ENCODE measurements at places on chromosomes 1 and 21.

DNA sequence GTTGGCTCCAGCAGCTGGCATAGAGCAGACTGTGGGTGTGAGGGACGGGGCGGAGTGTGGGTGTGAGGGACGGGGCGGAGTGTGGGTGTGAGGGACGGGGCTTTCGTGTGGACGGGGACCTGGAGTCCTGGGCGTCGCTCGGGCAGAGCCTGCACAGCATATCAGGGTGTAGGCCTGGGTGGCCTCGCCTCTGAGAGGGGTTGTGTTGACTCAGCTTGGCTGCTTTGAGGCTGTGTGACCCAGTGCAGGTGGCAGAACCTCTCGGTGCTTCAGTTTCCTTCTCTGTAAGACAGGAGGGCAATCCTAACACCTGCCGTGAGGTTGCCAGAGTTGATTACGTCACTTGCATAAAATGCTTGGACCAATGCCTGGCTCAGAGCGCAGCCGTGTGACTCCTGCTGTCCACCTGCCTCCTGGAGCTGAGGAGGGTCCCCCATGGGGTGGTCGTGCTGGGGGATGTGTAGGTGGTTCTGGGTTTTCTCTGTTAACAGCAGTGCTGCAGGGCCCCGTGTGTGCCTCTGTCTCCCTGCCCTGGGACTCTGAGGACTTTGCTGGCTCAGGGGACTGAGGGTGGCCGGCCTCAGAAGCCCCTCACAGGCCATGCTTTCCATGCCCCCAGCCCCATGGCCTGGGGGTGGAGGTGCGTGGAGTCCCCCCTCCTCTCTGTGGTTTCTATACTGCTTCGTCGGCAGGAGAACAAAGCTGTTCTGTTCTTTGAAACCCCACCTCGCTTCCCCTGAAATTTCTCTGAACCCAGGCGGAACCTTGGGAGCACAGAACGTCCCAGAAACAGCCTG, 15.4 kb downstream of the PDXK start:
- DNase-seq: peak; percentile 51

- DNase-seq: peak; percentile 29
These were observed 75.3 kb upstream of the PALMD start for GRCh38 chr1:99570486-99571089.

DNA sequence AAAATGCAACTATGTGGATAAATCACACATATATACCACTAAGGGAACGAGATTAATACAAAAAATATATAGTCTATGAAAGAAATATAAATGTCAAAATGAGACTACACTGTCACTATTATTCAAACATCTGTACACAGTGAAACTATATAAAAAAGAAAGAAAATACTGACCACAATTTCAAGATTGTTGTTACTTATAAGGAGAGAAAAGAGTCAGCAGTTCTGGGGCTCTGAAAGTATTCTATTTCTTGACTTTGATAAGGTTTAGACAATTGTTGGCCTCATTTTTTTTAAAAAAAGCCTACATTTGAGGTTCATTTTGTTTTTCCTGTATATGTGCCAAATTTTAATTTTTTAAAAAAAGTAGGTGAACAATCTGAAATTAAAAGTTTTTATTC, 319.3 kb upstream of the CHRM3 start:
- no peak for DNase-seq

GRCh38 chr1:28417441-28417922, 47.9 kb downstream of the PHACTR4 start:
- DNase-seq: peak; percentile 72

DNA sequence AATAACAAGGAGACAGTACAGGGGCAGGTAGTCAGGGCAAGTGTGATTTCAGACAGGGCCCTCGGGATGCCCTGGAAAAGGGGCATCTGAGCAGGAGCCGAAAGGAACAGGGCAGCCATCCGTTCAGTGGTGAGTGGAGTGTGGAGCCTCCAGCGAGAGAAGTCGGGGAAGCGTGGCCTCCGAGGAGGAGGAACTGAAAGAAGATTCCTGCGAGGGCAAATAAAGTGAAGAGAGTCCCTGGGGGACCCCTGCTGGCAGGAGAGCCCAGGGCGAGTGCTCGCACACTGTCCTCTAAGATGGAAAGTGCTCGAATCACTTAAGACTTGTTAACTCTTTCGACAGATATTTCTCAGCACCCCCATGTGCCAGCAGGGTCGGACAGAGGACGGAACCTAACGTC, 3.5 kb upstream of the UTS2 start:
- DNase-seq: no peak

- DNase-seq: peak; percentile 39
These were observed 222.5 kb downstream of the SLC45A1 start for GRCh38 chr1:8540261-8540941.

DNA sequence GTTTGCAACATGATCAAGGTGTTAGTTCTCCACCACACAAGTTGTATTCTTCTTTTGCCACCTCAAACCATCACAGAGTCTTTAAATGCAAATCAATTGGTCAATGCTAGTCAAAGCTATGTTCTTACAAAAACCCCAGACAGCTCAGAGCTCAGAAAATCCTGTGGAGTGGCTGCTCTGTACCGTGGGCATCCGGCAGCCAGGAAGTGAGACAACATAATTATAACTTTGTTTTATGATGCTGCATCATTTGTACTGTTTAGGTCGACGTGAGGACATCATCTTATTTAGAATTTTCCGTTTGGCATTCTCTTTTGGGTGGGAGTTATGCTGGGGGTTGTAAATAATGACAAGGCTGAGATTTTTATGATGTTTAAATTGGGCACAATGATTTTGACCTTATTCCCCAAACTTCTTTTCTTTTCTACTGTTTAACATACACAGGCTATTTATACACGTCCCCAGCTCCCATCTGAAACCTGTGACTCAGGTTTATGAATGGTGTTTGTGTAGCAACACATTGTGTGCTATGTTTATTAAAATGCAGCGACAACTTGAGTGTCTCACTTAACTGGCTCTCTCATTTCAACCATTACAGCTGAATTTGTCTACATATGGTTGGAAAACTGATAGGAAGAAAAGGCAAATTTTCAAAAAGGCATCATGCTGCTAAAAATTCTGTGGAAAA, 124.0 kb downstream of the CNIH3 start:
- DNase-seq: no peak

DNA sequence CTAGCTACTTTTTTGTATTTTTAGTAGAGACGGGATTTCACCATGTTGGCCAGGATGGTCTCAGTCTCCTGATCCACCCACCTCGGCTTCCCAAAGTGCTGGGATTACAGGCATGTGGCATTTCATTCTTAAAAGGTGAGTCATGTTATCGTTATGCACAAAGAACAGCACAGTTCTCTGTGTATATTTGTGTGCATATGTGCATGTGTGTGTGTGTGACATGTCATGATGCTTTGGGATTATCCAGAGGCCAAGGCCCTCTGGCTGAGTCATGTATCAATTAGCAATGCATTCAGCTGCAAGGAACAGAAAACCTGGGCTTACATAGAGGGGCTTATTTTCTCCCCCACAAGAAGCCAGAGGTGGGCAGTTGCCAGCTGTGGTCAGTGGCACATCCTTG, 301.7 kb upstream of the KAZN start:
- no peak for DNase-seq

- no peak for DNase-seq
These were observed 484.5 kb upstream of the DAB1 start for GRCh38 chr1:57908147-57908890.

DNA sequence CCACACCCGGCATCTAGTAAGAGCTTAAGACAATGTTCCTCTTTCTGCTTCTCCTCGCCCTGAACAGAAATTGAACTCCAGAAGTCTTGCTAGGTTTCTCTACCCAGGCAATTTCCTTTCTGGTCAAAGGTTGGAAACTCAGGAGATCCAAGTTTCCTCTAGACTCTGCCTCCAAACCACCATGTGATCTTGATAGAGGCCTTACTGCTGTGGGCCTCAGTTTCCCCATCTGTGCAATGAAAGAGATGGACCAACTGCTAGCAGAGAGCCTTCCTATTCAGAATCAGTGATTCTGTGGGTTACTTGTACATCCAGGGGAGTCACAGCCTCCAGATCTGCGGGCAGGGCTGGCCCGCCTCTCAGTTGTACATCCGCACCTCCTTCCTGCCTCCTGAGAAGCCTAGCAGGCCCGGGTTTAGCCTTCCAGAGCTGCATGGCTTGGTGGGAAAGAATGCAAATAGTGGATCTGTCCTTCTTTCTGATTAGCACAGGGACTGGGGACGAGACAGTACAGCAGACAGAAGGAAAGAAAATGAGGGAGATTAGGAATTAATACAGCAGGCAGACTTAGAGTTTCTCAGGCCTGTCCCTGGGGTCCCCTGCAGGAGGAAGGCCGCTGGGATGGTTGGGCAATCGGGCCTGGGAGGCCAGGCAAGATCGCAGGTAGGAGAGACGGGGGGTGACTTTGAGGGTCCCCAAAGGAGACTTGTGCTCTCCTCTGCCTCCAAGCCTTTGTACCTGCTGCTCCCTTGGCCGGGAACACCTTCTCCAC, 83.9 kb downstream of the PAX7 start:
- no peak for DNase-seq

DNA sequence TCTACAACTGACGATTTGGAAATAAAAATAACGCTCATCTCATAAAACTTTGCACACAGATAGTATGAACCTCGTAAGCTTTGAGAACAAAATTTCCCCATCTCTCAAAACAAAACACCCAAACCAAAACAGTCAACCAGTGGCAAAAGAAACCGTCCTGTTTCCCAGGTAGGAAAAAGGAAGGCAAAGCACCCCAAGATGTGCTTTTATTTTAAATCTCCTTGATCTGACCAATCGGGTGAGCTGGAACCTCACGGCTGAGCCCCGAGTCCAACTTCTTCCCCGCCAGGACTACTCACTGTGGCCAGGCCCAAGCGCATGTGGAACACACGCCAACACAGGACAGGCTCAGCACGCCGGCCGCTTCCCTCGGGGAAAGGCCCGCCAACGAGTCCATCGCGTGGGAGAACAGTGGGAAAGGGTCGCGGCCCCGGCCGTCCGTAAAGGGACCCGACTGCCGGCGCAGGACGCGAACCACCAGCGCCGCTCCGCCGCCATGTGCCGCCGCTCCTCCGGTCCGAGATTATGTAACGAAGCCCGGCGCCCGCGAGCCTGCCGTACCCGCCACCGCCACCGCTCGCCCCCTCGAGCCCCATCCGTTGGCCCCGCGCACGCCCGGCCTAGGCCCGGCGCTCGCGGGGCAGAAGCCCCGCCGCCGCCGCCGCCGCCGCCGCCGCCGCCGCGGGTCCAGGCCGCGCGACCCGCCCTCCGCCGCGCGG, 759 bp downstream of the AHCTF1 start:
- DNase-seq: peak; percentile 70

GRCh38 chr1:207514890-207515289, 18.9 kb downstream of the CR1 start:
- no peak for DNase-seq

GRCh38 chr21:41497008-41497407, 10.9 kb downstream of the TMPRSS2 start:
- DNase-seq: no peak

- no peak for DNase-seq
These were observed 189.2 kb downstream of the SLC45A1 start for GRCh38 chr1:8506995-8507615.

GRCh38 chr21:30336596-30336995, 898 bp downstream of the KRTAP27-1 start:
- no peak for DNase-seq

- peak; percentile 17 for DNase-seq
These were observed 234.2 kb upstream of the PTBP2 start for GRCh38 chr1:96487394-96487793.

- DNase-seq: peak; percentile 73
These were observed 54.1 kb downstream of the TOMM20 start for GRCh38 chr1:235074523-235075047.

GRCh38 chr1:94953746-94954145, 26.8 kb upstream of the CNN3 start:
- DNase-seq: no peak

DNA sequence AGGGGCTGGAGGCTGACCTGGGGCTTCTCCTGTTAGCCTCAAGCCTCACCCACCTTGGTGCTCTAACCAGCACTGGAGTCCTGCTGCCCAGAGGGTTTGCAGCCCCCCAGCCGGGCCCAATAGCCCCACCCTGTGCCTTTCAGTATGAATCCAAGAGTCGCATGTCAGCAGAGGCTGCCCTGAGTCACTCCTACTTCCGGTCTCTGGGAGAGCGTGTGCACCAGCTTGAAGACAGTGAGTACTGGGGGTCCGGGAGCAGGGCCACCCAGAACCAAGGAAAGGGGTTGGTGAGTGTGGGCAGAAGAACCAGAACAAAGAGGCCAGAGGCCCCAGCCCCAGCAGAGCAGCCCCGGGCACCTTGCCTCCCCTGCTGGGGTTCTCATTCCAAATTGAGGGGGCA, 25.6 kb downstream of the CDK18 start:
- DNase-seq: no peak

DNA sequence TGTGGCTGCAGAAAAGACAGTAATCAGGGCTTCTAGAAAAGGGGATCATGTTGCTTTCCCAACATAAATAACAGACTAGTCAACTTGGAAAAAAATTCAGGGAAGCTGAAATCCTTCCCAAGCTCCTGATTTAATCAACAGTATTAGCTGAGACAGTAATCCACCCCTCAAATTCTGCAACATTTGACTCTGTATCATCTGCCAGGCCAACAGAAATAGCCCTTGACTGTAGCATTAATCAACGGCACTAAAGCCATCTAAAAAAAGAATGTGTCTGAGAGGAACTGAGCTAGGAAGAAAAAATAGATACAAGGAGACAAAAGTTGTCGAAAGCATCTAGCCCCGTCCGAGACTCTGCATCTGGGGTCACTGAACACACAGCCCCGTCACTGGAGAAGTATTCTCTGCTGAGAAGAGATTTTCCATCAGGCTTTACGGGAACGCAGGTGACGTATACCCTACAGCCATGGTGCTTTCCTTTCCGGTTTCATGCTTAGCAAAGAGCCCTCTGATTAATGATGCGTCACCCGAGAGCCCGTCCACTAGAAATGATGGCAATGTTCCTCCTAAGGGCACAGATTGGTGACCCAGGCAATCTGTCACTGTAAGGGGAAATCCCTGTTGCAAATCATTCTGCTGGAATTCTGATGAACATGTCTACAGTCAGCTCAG, 42.1 kb upstream of the TP53BP2 start:
- peak; percentile 95 for DNase-seq
